ENCODE measurements at places on chromosomes 5 and 9.
A peak's percentile ranks its signal among the peaks of the same experiment; 100 is the strongest.

DNA sequence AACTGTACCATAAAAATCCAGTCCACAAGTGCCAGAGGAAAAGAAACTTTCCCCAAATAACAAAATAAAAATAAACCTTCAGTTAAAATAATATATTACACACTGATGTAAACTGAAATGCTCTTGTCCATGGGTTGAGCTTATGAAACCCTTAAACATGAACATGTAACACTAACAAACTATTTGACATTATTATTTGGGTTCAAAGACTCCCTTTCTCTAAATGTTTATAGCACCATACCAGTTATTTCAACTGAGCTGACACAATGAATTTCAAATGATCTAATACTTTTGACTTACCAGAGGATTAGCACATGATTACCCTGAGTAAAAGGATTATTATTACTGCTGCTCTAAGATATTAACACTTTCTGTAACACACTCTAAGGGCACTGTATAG is 251.1 kb downstream of the BNC2 start:
- H3K4me3 ChIP-seq, result no peak overlapping the region
- H3K27me3 ChIP-seq, result peaks cover 28% of the 10 kb centered on the region
- H3K4me1 ChIP-seq, result no peaks in the 10 kb centered on the region
- no peaks in the 10 kb centered on the region for H3K36me3 ChIP-seq

DNA sequence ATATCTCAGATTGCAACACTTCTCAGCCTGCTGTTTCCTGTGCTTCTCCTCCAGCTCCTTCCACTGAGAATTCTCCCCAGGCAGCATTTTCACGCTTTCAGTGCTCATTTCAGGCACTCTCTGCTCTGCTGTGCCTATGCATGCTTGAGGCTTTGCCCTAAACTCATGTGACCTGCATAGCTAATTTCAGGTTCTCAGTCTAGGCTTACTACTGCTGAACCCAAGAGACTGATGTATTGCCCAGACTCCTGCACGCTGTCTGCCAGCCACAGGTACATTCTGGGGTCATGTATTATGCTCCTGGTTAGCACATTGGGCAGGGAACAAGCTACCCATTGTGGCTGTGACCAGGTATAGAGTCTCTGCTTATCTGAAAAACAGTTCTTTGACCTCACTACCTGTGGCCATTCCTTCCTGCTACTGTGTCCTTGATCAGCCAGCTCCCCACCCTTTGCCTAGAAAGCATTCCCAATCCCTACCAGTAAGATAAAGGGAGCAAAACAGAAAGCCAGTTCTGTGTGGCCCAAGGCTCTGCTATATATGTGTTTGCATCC is 34.7 kb downstream of the PIP5K1B start:
- H3K27ac ChIP-seq, result no peak overlapping the region
- no peaks in the 10 kb centered on the region for H3K36me3 ChIP-seq
- H3K4me1 ChIP-seq, result no peaks in the 10 kb centered on the region
- no peak overlapping the region for H3K4me3 ChIP-seq
- no peak for DNase-seq

DNA sequence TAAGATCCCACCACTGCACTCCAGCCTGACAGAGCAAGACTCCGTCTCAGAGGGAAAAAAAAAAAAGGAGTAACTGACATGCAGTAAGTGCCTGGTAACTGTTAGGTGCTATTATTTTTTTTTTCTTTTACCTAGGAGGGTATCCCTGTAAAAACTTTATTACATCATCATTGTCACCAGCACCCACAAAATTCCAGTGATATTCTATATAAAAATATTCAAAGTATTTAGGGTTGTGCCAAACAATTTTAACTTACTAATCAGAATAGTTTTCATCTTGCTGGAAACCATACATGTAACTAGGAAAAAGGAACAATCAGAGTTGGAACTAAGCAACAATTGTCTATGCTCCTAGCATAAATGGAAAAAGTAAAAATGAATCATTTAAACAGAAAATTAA is 112.4 kb downstream of the SSBP2 start:
- DNase-seq, result no peak
- H3K4me1 ChIP-seq, result no peaks in the 10 kb centered on the region
- no peaks in the 10 kb centered on the region for H3K27me3 ChIP-seq
- H3K27ac ChIP-seq, result no peak overlapping the region

- H3K27ac ChIP-seq, result no peak overlapping the region
- no peaks in the 10 kb centered on the region for H3K36me3 ChIP-seq
- H3K27me3 ChIP-seq, result no peaks in the 10 kb centered on the region
- DNase-seq, result no peak
Measured at GRCh38 chr9:4559261-4560182, 69.3 kb downstream of the SLC1A1 start.

GRCh38 chr5:147040856-147041255 is 162.3 kb upstream of the PPP2R2B start:
- H3K4me1 ChIP-seq, result no peaks in the 10 kb centered on the region
- DNase-seq, result no peak
- H3K4me3 ChIP-seq, result no peak overlapping the region
- no peaks in the 10 kb centered on the region for H3K36me3 ChIP-seq
- H3K27ac ChIP-seq, result no peak overlapping the region

DNA sequence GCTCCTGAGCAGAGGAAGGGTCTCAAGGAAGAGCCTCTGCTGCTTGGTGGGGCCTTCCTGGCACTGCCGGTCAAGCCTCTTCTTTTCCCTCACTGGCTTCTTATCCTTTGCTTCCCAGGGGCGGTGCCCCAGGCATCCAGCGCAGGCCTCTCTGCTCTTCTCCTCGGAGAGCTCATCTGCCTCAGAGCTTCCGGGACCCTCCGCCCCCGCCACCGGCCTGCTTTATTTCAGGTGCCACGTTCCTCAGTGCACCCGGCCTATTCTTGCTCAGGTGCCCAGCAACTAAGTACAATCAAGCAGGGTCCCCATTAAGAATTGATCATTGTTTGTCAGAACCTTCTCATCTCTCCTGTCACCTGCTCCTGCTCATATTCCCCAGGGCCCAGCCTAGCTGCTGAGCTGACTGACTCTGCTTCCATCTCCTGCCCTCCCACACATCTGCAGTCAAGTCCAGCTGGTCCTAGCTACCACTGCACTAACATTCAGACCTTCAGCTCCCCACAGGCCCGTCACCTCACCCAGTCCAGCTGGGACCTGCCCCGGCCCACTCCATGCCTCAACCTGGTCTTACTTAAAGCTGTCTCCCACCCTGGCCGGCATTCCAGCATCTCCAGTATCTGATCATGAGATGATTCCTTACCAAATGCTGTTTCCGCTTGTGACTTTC is 114.3 kb upstream of the BOD1 start:
- no peaks in the 10 kb centered on the region for H3K4me1 ChIP-seq
- H3K36me3 ChIP-seq, result no peaks in the 10 kb centered on the region
- no peak for DNase-seq
- no peak overlapping the region for H3K27ac ChIP-seq

- no peaks in the 10 kb centered on the region for H3K27me3 ChIP-seq
- H3K4me3 ChIP-seq, result no peak overlapping the region
- no peaks in the 10 kb centered on the region for H3K4me1 ChIP-seq
- H3K36me3 ChIP-seq, result no peaks in the 10 kb centered on the region
Measured at GRCh38 chr5:62626534-62626933, 47.9 kb downstream of the LRRC70 start.

DNA sequence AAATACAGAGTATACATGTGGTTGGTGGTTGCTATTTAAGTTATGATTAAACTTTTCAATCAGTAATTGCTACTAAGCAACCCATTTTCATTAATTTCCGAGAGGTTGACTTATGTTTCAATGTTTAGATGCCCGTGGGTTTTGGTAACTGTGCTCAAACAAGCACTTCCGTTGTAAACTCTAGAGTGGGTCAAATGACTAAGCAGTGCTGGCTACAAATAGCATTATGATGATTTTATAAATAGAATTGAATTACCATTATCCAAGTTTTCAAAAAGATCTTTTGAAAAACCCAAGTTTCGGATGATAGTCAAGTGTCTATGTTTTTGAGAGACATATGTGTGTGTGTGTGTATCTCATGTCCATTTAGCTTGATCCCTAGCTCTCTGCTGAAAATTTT is 2369.4 kb upstream of the ACO1 start:
- H3K4me1 ChIP-seq, result no peaks in the 10 kb centered on the region
- no peaks in the 10 kb centered on the region for H3K36me3 ChIP-seq
- DNase-seq, result no peak

DNA sequence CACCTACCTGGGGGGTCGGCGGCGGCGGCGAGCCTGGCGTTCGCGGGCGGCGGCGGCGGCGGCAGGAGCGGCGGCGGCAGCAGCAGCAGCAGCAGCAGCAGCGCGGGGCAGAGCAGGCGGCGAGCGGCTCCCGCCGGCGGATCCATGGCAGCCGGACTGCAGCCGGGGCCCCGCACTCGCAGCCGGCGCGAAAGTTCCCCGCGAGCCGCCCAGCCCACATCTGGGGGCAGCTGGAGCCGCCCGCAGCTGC is 153 bp downstream of the ADAMTS2 start:
- no peaks in the 10 kb centered on the region for H3K36me3 ChIP-seq
- H3K4me3 ChIP-seq, result peak overlapping the region; percentile 26
- no peak overlapping the region for H3K27ac ChIP-seq
- no peaks in the 10 kb centered on the region for H3K27me3 ChIP-seq
- H3K4me1 ChIP-seq, result peaks cover 3% of the 10 kb centered on the region

GRCh38 chr5:171609806-171610452 is 175.7 kb upstream of the SMIM23 start:
- H3K4me3 ChIP-seq, result no peak overlapping the region
- no peaks in the 10 kb centered on the region for H3K27me3 ChIP-seq
- no peak for DNase-seq

DNA sequence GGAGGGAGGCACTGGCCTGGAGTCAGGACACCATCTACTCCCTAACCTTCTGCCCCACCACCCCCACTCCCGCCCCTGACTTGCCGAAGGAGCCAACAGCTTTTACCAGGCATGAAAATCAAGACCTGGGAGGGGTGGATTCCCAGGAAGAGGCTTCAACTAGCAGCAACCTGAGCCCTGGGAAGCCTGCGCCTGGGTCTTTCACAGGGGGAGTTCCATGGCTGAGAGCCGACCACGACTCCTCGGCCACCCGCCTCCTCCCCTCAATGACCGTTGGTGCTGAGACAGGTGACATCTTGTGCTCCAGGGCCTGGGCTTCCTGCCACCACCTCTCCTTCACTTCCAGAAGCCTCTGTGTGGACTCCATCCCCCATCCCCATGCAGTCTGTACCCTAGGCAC is 37.1 kb downstream of the BARX1 start:
- no peak for DNase-seq
- no peaks in the 10 kb centered on the region for H3K4me1 ChIP-seq
- no peak overlapping the region for H3K4me3 ChIP-seq
- no peak overlapping the region for H3K27ac ChIP-seq

- H3K4me1 ChIP-seq, result no peaks in the 10 kb centered on the region
- no peak for DNase-seq
- H3K36me3 ChIP-seq, result no peaks in the 10 kb centered on the region
Measured at GRCh38 chr5:118042076-118042475, 946.3 kb downstream of the DTWD2 start.

- H3K27me3 ChIP-seq, result no peaks in the 10 kb centered on the region
- H3K4me3 ChIP-seq, result no peak overlapping the region
- no peak overlapping the region for H3K27ac ChIP-seq
- H3K36me3 ChIP-seq, result no peaks in the 10 kb centered on the region
Measured at GRCh38 chr5:148387325-148387724, 3.6 kb downstream of the FBXO38 start.

DNA sequence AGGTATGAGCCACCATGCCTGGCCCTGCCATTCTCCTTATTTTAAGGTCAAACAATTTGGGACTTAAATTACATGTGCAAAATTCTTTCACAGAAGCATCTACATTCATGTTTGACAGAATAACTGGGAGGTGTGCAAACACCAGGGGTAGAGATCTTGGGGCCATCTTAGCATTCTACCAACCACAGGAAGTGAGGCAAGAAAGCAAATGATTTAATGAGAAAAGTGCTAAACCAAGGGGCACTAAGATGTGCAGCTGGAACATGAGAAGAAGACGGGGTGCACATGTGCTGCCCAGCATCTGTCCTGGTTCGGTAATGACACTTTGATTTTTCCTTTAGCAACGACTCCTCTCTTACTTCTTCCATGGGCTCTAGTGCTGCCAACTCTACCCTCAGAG is 1.2 kb upstream of the F12 start:
- H3K36me3 ChIP-seq, result no peaks in the 10 kb centered on the region
- H3K27me3 ChIP-seq, result no peaks in the 10 kb centered on the region
- no peak for DNase-seq
- H3K27ac ChIP-seq, result no peak overlapping the region
- H3K4me3 ChIP-seq, result no peak overlapping the region

DNA sequence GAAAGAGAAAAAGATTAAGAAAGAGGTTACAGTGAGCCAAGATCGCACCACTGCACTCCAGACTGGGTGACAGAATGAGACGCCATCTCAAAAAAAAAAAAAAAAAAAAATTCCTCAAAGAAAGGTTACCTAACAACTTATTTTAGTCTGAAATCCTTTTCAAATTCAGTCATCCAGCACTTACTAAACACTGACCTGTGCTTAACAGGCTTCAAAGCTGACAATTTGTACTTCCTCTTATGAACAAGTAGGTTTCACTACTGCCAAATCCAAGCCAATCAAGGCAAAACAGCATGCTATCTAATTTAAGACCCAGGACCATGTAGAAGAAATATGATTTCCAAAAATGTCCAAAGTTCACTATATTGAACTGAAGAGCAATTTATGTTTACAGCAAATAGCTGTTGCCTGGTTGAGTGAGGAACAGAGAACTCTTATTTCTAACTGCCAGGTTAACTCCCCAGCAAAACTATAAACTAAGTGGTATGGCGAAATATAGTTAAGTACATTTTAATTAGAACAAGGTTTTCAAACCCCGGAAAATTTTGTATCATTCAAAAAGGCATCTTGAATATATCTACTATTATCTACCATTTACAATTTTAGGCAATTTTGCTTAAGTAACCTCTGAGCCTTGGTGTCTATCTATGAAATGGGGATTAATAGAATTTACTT is 13.4 kb downstream of the PWWP2A start:
- H3K36me3 ChIP-seq, result no peaks in the 10 kb centered on the region
- H3K27ac ChIP-seq, result no peak overlapping the region
- H3K4me1 ChIP-seq, result no peaks in the 10 kb centered on the region
- H3K27me3 ChIP-seq, result no peaks in the 10 kb centered on the region

DNA sequence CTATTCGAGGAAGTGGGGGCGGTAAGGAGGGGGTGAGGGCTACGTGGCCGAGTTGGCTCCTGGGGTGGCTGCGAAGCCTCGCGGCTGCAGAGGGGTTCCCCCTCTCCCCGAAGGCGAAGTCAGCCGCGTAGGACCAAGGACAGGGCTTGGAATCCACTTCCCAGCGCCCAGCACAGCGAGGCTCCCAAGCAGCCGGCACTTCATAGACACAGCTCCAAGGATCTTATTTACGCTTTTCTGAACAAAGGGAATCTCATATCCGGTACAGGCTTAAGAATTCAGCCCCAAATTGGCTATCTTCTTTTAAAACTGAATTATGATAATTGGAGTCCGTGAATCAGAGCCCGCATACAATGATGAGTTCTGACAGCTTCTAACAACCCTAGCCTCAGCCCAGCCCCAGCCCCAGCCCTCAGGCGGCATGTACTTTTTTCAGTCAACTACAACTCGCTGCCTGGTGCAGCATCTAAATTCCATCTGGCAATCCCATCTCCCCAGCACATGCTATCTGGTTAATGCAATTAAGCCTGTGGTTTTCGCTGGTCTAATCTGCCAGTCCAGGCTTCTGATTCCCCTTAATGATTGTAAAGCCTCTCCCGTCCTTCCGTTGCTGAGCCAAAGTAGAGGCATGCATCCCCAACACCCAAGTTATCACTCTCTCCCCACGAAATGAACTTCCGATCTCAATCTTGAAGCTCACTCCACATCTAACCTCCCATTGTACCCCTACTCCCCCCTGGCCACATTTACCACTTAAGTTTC is 1.0 kb downstream of the ELAVL2 start:
- H3K27ac ChIP-seq, result no peak overlapping the region
- H3K27me3 ChIP-seq, result no peaks in the 10 kb centered on the region
- no peak overlapping the region for H3K4me3 ChIP-seq
- DNase-seq, result no peak
